ENCODE measurements at places on chromosomes 6 and 20.

GRCh38 chr6:80502871-80503270 lies 396.4 kb downstream of the BCKDHB start:
- DNase-seq = no peak

DNA sequence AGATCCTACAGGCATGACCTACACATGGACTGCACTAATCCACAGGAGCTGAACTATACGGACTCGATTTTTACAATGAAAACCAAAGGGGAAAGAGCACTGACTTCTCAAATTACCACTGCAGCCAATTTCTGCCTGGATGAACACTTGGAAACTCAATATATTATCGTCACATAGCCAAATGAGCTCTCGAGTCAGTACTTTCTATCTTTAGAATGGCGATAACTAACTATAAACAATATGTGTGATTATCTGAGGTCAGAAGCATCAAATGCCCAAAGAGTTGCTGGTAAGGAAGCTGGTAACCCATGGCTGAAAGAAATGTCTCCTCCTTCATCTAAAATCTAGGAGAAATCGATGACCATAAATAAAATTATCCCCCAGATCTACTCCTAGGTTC lies 86.7 kb downstream of the KIF16B start:
- DNase-seq = no peak

- no peak for DNase-seq
Observed at GRCh38 chr6:37923514-37923913, 104.0 kb downstream of the ZFAND3 start.

GRCh38 chr20:55513954-55514353 lies 491.4 kb downstream of the CBLN4 start:
- DNase-seq = no peak

DNA sequence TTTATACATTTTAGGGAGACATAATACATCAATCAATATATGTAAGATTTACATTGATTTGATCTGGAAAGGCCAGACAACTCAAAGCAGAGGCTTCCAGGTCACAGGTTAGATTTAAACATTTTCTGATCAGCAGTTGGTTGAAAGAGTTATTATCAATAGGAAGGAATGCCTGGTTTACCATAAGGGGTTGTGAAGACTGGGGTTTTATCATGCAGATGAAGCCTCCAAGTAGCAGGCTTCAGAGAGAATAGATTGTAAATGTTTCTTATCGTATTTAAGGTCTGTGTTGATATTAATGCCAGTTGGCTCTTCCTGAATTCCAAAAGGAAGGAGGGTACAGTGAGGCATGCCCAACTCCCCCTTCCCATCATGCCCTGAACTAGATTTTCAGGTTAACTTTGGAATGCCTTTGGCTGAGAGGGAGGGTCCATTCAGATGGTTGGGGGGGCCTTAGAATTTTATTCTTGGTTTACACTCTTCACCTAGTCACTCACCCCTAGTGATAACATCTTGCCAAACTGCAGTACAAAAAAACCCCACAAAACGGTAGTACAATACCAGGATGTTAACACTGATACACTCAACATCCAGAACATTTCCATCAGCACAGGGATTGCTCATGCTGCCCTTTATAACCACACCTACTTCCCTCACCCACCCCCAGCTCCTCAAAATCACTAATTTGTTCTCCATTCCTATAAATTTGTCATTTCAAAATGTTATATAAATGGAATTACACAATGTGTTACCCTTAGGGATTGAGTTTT lies 259.6 kb upstream of the PLN start:
- no peak for DNase-seq

DNA sequence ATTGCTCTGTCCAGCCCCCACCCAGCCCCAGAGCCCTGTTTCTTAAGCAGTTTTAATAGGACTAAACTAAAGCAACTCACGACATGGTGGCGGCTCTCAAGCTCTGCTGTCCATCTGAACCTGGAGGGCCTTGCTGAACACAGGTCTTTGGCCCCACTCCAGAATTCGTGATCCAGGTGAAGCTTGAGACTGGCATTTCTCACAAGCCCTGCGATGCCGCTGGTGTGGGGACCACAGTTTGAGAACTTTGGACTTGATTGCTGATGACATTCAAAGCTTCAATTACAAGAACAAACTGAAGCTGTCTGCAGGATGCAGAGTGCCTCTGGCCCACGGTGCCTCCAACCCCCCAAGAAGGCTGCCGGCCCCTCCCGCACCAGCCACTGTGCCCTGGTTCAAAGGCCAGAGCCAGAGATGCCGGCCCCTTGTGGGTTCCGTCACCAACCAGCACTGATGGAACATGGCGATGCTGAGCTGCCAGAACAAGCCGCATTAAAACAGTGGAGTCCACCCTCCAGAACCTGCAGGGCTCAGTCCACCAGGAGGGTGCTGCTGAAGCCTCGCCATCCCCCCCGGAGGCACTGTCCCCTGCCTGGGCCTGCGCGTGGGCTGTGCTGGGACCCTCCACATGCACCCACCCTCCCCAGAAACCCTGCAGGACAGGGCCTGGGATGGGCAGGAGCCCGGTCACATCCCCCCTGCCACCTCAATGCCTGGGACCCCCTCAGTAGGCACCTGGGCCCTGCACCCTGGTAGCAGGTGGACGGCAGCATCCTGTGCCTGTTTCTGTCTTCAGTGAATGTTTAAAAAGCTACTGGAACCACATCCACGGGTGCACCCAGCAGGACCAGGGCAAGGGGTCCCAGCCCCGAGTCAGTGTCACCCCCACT lies 101.1 kb downstream of the PSMB1 start:
- no peak for DNase-seq

GRCh38 chr6:121794630-121795029 lies 359.2 kb downstream of the GJA1 start:
- DNase-seq = no peak
